Mucosa of gallbladder (tissue), 1 donor: ENCODE measurements at places on chromosomes 5 and 9.

DNA sequence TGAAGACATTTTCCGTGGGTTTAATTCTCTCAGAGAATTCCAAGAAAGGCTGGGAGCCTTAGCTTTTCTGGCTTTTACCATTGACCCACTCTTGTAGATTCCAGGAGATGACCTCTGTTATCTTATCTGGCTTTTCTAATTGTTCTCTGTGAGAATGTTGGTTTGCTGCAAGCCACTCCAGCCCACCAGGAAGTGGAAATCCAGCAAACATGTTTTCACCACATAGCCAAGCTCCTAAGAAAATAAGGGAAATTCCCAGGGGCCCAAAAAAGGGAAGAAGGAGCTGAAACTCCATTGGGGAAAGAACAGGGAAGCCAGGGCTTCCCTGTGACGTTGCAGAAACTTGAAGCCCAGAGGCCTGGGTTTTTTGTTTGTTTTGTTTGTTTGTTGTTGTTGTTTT is 19.7 kb downstream of the GPR107 start:
- DNase-seq = no peak

DNA sequence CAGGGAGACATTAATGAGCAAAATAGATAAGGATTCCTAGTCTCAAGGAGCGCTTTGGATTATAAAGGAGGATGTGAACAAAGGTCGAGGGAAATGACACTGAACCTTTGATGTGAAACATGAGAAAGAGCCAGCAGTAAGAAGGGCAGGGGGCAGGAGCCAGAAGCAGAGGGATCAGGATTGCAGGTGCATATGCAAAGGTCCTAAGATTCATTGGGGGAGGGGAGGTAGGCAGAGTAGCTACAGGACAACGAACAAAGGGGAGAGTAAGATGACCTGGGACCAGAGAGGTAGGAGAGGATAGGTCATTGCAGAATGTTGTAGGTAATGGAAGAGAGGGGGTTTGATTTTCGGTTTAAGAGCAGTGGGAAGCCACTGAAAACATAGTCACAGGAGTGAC is 129.2 kb upstream of the TRPM3 start:
- no peak for DNase-seq

- no peak for DNase-seq
Measured at GRCh38 chr5:13809921-13810320, 134.6 kb downstream of the DNAH5 start.

- DNase-seq = no peak
Measured at GRCh38 chr9:113542741-113543140, 79.2 kb downstream of the RGS3 start.

GRCh38 chr5:148467958-148468357 is 84.2 kb downstream of the FBXO38 start:
- no peak for DNase-seq

DNA sequence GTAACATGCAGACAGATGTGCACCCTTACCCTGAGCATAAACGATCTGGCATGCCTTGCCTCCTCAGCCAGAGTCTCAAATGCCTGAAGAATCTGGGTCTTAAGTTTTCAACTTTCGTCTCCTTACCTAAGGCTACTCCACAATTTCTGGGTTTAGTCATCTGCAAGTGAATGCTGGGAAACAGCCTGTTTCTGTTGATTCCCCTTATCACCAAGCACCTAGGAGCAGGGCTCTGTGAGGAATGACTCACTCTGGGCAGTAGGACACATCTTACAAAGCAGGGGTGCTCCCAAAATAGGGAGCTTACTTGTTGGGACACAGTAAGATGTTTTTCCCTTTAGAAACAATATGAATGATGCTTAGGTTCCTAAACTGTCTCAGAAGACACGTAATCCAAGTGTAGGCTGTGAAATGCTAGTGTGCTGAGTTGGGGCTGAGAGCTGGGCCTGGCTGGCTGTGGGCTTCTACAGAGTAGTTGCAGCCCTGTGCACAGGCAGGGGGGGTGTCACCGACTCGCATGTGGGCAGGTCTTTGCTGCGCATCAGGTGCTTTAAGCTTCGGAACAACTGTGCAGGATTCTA is 58.0 kb downstream of the DAP start:
- no peak for DNase-seq

DNA sequence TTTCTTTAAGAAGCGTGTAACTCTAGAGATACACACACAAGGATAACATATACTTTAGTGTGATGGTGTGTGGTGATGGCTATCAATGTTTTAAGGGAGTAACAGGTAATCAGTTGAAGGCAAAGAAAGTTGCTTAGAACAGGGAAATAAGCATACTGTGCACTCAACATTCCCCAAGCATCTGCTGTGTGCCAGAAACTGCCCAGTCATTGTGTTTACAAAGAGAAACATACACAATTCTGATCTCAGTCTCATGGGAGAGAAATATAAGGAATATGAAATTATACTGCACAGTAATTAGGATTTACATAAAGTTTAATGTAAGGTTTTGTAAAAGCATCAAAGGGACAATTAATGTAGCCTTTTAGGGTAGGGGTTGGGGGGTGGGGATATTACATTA is 224.1 kb upstream of the TYRP1 start:
- DNase-seq = no peak

GRCh38 chr5:50595199-50595598 is 71.2 kb upstream of the PARP8 start:
- DNase-seq = no peak

DNA sequence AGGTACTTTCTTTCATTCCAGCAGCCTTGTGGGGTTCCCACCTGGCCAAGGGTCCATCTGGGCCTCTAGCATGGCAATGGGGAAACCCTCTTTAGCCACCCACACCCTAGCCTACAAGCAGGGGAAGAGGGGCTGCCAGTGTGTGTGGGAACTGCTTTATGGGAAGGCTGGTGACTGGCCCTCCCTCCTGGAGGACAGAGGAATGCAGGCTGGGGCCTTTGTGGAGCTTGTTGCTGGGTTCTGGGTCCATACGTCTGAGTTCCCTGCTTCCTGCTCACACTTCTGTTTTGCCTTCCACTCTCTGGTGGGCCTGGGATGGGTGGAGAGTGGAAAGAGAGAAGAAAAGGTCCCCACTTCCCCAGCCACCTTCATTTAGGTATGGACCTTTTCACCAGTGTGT is 14.9 kb upstream of the PITX1 start:
- DNase-seq = no peak

- DNase-seq = no peak
Measured at GRCh38 chr9:14522627-14523379, 170.4 kb downstream of the ZDHHC21 start.

DNA sequence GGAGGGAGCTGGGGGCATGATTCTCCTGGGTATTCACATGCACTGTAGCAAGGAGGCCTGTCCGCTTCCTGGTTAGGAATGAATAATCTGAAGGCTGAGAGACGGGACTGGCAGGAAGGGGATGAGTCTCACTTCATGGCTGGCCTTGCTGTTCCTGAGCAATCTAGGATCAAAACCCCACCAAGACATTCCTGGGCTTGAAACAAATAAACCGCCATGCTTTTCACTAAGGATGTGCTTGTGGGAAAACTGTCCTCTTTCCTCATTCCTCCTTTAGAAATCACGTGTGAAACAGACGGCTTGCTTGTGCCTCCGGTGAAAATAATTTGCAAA is 132.8 kb downstream of the MACROH2A1 start:
- no peak for DNase-seq

- DNase-seq = no peak
Measured at GRCh38 chr9:130493476-130493875, 48.7 kb downstream of the ASS1 start.

GRCh38 chr5:142807372-142807911 is 37.3 kb downstream of the ARHGAP26 start:
- DNase-seq = no peak

- DNase-seq = no peak
Measured at GRCh38 chr5:33877449-33877848, 14.3 kb downstream of the ADAMTS12 start.
